ENCODE measurements at places on chromosomes 1 and 21.

- DNase-seq: no peak
Observed at GRCh38 chr1:102572637-102573036, 535.7 kb downstream of the COL11A1 start.

GRCh38 chr1:11967028-11967547 lies 13.2 kb upstream of the MFN2 start:
- no peak for DNase-seq

DNA sequence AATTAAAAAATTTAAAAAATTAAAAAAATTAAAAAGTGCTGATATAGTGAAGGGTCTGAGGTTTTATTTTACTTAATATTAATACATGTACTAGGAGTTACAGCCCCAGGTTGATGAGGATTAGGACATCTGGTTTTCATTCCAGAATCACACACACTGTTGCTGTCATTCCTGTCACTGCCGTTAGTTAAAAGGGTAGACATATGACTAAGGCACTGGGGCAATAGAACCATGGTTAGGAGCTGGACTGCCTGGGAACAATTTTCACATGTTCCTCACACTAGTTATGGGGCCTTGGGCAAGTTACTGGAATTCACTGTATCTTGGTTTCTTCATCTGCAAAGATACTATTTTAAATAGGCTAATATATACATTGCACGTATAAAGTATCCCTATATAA lies 191.8 kb upstream of the DPYD start:
- no peak for DNase-seq

GRCh38 chr1:178501705-178502329 lies 5.1 kb upstream of the CLEC20A start:
- DNase-seq: peak; percentile 74

DNA sequence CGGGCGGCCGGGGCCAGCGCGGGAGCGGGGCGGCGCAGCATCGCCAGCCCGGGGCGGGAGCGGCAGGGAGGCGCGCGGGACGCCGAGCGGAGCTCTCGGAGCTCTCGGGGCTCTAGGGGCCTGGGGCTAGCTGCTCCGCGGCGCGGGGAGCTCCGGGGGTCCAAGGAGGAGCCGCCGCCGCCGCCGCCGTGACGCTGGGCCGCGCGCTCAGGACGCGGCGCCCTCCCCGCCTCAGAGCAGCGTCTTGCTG lies 147 bp downstream of the CLSTN1 start:
- DNase-seq: no peak

- DNase-seq: no peak
Observed at GRCh38 chr1:32331549-32331948, 4.5 kb downstream of the MARCKSL1 start.

GRCh38 chr21:36966821-36967768 lies 626 bp upstream of the HLCS start:
- DNase-seq: no peak

DNA sequence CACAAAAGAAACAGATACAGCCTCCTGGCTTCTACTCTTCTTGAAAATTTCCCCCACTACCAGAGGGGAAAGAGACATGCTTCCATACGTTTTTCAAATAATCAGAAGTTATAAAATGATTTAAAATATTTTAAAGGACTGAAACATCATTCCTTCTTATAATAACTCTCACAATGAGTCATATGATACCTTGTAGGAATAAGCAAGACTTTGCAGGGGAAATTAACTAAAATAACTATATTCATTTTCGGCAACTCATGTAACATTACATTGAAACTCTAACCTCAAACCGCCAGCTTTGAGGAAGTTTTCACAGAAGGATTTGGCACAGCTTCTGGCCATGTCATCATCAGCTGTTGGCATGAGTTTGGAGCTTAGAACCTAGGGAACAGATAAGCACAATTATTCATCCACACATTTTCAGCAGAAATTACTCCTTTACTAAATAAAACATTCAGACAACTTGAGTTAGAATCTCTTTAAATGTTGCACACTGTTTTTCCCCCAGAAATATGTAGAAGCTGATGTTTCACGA lies 85.9 kb downstream of the USP24 start:
- DNase-seq: no peak

DNA sequence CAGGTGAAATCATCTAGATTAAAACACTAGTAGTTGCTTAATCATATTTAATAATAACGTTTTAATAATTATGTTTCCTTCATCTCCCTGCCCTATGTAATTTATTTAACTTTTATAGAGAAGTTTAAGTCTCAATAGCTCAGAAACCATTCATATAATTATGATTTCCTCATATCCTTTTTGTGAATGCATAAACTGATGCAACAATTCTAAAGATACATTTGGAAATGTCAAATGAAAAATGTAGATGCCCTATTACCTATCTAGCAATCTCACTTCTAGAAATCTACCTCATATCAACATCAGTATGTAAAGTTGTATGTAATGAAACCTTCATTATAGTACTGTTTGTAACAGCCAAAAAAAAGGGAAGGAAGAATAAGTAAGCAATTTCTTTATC lies 10.5 kb downstream of the DRAM2 start:
- no peak for DNase-seq

DNA sequence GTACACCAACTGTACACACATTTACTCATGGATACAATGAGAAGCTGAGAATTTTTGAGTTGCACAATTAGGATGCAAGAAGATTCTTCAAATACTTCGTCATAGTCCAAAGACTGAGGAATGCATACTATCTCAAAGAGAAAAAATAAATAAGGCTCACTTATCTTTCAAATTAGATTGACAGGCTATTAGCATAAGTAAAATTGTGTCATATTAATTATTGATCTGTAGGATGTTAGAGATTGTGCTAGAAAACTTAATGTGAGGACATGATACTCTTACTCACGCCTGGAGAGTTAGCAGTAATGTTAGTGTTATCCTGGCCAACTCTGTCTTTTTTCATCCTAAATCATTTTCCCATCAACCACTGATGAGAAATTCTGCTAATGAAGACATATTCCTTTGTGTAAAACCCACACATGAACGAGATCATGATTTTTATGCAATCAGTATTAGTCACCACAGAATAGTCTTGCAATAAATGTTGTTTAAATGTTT lies 659.0 kb downstream of the LTN1 start:
- no peak for DNase-seq

- no peak for DNase-seq
Observed at GRCh38 chr1:233865216-233865615, 39.3 kb upstream of the SLC35F3 start.

DNA sequence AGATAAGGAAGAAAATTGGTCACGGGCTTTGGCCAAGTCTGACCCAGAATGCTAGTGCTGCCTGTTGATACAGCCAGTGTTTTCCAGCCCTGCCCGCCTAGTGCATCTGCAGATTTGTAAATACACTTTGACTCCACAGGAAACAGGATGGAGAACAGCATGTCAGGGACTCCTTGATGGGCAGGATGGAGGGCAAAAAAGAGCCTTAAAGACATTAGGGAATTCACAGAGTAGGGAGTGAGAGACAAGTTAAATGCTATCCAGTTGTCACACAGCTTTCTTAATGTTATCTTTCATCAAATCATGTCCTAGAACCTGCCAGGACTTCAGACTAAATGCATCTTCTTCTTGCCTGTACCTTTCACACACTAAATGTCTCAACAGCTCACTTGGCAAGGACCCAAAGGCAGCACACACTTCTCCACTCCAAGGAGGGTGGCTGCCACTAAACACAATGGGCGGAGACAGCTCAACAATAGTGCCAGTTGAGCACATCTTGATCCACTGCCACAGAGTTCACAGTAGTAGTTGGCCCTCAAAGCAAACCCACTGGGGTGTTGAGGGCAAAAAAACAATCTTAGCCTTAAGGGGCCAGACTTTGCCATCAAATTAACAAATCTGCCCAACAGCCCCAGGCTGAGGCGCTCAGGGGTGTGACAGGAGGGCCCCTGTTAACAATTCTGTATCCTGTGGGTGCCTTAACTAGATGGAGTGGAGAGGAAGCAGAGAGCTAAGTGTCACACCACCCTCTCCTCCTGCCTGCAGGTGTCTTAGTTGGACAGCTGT lies 2.7 kb downstream of the HIVEP3 start:
- no peak for DNase-seq

DNA sequence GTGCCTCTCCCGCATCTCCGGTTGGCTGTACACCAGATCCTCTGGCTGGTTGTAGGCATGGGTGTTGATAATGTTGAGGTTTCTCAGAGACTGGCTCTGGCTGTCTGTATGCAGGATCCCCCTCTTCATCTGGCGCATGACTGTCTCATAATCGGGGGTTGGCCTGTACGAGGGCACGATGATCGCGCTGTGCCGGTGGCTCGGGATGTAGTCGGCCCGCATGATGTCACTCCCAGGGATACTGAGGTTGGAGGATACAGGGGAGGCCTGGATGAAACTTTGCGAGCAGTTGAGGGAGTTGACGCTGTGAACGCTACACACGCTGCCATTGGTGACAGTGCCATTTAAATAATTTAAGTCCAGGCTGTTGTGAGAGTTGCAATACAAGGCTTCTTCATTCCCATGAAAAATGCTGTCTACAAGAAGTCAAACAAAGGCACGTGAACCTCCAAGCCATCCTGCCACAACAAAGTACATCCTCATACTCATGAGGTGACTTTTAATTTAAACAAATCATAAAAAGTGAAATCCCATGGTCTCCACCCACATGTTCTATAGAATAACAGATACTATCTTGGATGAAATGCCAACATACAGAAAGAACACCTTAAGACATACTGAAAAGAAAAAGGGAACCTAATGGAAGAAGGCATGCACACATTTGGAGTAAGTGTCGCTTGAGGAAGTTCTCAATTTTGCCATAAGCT lies 103.6 kb downstream of the SMYD2 start:
- no peak for DNase-seq

DNA sequence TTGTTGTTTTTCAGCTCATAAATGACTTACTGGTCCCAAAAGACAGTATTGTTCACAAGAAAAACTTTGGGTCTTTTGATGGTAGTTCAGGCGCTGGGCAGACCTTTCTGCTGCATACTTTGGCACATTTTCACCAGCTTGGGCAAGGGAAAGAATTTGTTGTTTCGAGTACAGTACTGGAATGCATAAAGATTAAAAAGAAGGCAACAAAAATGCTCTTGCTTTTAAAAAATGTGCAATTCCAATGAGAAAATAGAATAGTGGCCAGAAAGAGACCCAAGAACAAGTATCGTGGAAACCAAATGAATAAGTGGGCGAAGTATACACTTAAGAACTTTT lies 56.0 kb downstream of the CLIC6 start:
- DNase-seq: no peak

GRCh38 chr1:3369446-3370076 lies 84.9 kb upstream of the ARHGEF16 start:
- DNase-seq: no peak

- DNase-seq: no peak
Observed at GRCh38 chr1:47257224-47257623, 25.2 kb upstream of the TAL1 start.

DNA sequence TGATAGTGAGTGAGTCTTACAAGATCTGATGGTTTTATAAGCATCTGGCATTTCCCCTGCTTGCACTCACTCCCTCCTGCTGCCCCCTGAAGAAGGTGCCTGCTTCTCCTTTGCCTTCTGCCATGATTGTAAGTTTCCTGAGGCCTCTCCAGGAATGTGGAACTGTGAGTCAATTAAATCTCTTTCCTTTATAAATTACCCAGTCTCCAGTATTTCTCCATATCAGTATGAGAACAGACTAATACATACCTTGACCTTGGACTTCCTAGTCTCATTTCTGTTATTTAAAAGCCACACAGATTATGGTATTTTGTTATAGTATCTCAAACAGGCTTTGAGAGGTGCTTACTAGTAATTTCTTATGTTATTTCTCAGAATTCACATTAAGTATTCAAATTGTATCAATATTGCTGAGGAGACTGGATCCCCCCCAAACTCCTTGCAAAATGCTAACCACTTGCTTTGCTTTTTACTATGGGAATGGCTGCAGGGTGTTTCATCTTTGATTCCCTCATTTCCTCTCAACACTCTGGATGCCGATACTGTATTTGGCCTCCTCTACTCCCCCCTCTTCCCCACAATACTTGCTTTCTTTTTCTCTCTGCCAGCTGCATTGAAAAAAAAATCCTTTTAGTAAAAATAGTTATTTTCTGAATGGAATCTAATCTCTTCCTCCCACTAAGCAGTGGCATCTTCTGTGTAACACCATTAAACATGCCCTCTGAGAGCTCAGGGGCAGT lies 96.9 kb upstream of the WLS start:
- DNase-seq: no peak

GRCh38 chr1:234262007-234262753 lies 111.1 kb upstream of the COA6 start:
- DNase-seq: no peak

GRCh38 chr1:22105611-22106207 lies 37.2 kb downstream of the WNT4 start:
- peak; percentile 54 for DNase-seq

GRCh38 chr1:24255226-24255625 lies 63.9 kb upstream of the GRHL3 start:
- DNase-seq: peak; percentile 1

GRCh38 chr1:21913258-21913657 lies 23.9 kb downstream of the HSPG2 start:
- DNase-seq: no peak

- DNase-seq: peak; percentile 79
Observed at GRCh38 chr1:2091611-2092604, 41.7 kb downstream of the PRKCZ start.

DNA sequence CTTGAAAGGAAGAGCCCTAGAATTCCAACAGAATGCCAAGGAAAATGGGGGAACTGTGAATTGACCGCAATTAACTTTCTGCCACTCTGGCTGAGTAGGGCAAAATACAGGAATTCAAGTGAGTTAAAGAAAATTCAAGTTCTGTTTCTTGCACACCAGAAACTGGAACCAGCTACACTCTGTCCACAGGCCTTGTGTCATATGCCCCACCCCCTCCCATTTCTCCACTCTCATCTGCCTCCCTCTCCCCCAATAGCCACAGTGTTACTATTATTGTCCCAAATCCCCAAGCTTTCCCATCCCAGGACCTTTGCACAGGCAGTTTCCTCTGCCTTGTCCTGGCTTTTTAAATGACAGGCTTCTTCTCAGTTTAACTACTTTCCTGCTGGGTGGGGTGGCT lies 4.3 kb upstream of the STK40 start:
- DNase-seq: no peak

GRCh38 chr1:213194855-213195254 lies 143.8 kb downstream of the RPS6KC1 start:
- DNase-seq: no peak

DNA sequence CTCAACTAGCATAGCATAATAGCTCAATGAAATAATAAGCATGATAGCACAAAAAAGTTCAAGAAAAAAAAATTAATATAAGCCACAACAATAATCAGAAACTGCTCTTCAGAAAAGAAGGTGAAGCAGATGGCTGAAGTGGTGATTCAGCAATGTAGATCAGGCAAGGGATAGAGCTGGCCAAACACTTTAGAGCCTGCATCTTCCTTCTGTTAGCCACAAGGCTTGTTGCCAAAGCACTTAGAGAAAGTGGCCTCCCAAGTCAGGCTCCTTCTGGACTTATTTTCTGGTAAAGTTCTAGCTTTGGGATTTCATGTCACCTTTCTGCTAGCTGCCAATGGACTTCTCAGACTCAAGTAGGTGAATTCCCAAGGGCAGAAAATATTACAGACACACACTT lies 60.3 kb upstream of the C1orf87 start:
- DNase-seq: no peak

- peak; percentile 83 for DNase-seq
Observed at GRCh38 chr1:244833734-244834542, 1.5 kb upstream of the COX20 start.

GRCh38 chr1:57424231-57425027 lies 569 bp upstream of the DAB1 start:
- no peak for DNase-seq

Measured in activated CD8-positive, alpha-beta memory T cell treated with anti-CD3 and anti-CD28 coated beads for 24 hours (primary cell).